ENCODE measurements at places on chromosomes 6 and 20. TPM values are rescaled to one million over a fixed set of nuclear protein-coding genes. Genes with fewer than 3 reads are reported as not detected.

The NTSR1 gene
- 0.30 TPM for total RNA-seq

The TRIM15 gene
- not detected for total RNA-seq

The BTBD3 gene
- 29.3 TPM for total RNA-seq

The WFDC12 gene
- not detected for total RNA-seq

The MED23 gene
- 29.5 TPM for total RNA-seq

The PMEPA1 gene
- total RNA-seq: 47.1 TPM

The GJA1 gene
- 235 TPM for total RNA-seq

The C20orf141 gene
- total RNA-seq: not detected

- no peak for DNase-seq
Observed at GRCh38 chr20:36035745-36036144, 67.4 kb downstream of the CNBD2 start.

DNA sequence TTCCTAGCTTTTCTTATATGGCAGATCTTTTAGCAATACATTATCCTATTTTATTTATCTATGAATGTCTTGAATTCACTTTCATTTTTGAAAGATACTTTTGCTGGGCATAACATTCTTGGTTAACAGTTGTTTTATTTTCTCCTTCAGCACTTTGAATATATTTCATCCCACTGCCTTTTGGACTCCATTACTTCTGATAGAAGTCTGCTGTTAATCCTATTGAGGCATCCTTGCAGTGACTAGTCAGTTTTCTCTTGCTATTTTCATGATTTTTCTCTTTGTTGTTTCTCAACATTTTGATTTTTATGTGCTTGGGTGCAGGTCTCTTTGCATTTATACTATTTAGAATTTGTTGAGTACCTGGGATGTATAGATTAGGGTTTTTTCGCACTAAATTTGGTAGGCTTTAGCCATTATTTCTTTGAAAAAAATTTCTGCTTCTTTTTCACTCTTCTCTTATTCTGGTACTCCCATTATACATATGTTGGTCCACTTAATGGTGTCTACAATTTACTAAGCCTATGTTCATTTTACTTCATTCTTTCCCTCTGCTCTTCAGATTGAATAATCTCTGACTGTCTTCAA is 53.2 kb downstream of the PHACTR3 start:
- DNase-seq: no peak

- no peak for DNase-seq
Observed at GRCh38 chr20:36756496-36756895, 10.6 kb upstream of the NDRG3 start.

DNA sequence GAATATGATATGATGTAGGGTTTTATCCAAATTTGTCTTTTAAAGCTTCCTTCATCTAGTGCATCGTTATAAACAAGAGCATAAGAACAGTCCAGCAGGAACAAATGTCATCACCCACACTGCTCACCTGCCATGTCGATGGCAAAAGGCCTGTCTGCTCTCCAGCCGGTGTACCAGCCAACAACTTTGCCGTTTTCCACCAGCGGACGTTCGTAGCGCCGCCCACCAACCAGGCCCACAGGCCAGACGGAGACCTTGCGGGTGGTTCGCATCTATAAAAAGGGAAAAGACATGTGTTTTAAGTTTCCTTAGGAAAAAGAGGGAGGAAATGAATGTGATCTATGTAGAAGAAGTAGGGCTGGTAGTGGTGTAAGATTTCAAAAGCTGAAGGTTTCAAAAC is 62.9 kb downstream of the B3GAT2 start:
- DNase-seq: no peak

DNA sequence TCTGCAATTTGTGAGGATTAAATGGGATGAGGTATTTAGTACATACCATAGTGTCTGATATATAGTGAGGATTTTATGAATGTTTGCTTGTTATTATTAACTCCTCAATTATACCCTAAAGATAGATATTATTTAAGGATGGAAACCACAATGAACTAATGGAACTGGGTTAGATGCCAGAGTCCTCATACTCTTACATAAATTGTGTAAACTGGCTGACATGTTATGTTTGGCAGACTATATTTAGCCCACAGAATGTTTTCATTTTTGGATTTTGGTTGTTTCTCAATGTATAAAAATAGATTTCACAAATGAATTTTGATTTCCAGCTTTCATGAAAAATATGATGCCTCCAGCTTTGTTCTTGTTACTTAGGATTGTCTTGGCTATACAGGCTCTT is 37.6 kb downstream of the HTR1B start:
- DNase-seq: no peak

- peak; percentile 36 for DNase-seq
Observed at GRCh38 chr6:119241111-119241465, 108.5 kb downstream of the MAN1A1 start.

GRCh38 chr20:32164984-32165735 is 42.4 kb downstream of the PLAGL2 start:
- no peak for DNase-seq

DNA sequence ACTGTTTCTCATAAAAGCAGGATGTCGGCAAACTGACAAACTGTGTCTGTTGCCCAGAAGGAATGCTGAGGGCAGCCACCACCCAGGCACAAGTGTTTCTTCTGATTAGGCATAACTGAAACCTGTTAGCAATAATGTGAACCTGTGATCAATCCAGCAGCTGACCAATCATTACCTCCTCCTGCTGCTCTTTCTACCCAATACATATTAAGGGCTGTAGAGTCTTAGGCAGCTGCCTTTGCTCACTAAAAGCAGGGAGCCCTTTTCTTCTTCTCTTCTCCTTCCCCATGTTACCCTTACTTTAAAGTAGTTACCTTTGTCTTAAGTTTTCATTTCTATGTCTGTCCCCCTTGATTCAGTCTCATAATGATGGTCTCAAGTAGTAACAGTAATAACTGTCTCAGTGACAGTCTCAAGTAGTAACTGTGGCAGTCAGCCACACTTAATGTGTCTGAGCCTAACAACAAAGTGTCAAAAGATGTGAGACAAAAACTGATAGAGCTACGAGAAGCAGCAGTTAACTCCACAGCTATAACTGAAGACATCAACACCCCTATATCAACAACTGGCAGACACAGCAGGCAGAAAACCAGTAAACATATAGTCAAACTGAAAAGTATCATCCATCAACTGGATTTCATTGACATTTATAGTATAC is 37.0 kb downstream of the RANBP9 start:
- DNase-seq: no peak

- DNase-seq: no peak
Observed at GRCh38 chr6:53199156-53199555, 50.5 kb upstream of the GCM1 start.

DNA sequence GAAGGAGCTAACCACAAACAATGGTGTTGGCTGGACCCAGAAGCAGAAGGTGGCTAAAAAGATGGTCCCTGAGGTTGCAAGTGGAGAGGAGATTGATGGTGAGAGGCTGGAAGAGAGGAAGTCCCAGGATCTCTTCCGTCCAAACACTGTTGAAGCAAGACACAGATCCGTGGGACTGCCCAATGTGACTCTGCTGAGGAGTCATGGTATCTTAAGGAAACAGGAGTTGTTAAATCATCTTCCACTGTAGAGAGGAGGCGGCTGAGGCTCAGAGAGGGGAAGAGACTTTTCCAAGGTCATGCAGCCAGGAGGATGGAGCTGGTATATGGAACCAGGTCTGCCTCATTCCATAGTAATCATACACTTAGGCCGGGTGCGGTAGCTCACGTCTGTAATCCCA is 4.1 kb upstream of the ZNF335 start:
- DNase-seq: no peak

DNA sequence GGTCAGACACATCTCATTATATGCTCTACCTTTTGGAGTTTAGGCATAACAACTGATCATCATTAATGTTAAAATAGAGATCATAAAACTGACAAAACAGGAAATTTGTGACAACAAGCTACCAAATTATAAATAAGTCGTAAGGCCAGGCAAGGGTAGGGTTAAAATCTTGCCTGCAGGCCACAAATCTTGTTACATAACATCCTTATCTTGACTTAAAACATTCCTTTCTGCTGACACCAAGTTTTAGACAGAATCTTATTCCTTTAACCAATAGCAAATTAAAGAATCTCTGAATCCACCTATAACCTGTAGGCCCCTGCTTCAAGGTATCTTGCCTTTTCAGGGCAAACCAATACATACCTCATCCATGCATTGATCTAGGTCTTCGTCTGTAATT is 32.5 kb upstream of the NKAIN2 start:
- no peak for DNase-seq

DNA sequence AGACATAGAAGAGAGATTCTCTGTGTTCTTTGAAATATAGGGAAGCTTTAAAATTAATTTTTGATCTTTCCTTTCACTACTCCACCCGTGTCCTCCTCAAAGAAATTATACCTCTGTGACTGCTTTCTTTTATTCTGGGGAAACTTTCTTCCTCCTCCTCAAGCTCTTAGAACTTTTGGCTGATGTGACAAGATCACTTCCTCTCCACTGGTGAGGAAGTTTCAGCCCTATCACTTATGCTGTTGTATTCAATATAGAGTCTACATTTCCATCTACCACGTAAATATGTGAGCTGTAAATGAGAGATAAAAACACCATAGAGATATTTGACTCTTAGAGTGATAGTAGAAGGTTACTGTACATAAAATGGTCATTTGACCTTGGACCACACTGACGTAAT is 141.9 kb upstream of the SASH1 start:
- no peak for DNase-seq

- DNase-seq: no peak
Observed at GRCh38 chr20:43306837-43307236, 117.1 kb upstream of the PTPRT start.

DNA sequence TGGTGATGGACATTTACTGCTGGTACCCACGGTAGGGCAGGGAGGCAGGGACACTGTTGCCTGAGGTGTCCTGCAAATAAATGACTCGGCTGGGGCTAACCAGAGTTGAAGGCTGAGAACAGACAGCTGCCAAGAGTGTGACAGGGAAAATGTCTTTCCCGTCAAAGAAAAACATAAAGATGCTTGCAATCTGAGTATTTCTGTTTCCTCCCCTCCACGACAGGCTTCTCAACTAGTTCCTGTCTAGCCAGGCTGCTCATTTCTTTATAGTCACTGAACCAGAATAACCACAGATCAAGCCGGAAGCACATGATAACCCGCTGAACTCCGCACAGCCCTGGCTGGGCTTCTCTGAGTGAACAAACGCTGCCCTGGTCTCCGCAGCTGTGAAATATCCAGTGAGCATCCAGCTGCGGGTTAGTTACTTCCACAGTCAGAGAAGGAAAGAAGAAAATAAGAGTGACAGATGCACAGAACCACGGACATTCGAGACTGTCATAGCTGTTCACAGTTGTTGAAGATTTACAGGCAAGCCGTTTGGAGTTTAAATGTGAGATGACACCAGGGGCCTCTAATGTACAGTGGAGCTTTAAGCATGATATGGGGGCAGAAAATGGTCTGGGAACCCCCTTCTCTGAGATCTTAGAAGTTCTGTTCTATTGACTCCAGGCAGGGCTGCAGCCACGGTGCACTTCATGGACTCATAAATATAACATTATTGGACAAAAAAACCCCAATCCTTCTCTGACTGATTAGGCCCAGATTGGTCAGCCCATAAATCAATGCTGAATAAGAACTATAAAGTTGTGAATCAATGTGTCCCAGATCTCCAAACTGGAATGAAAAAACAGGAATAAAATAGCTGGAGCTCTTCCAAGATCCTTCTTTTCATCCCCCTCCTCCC is 299.9 kb upstream of the SUPT3H start:
- peak; percentile 90 for DNase-seq

GRCh38 chr6:52261229-52261628 is 16.9 kb upstream of the IL17F start:
- DNase-seq: no peak

- no peak for DNase-seq
Observed at GRCh38 chr20:49660912-49661311, 52.8 kb downstream of the B4GALT5 start.

- no peak for DNase-seq
Observed at GRCh38 chr6:119077643-119078375, 655 bp downstream of the FAM184A start.

GRCh38 chr20:24648919-24649318 is 179.5 kb downstream of the SYNDIG1 start:
- DNase-seq: no peak
